ENCODE measurements at places on chromosomes 6 and 20.

- DNase-seq = no peak
These were observed 231.4 kb downstream of the BMP2 start for GRCh38 chr20:6998909-6999308.

DNA sequence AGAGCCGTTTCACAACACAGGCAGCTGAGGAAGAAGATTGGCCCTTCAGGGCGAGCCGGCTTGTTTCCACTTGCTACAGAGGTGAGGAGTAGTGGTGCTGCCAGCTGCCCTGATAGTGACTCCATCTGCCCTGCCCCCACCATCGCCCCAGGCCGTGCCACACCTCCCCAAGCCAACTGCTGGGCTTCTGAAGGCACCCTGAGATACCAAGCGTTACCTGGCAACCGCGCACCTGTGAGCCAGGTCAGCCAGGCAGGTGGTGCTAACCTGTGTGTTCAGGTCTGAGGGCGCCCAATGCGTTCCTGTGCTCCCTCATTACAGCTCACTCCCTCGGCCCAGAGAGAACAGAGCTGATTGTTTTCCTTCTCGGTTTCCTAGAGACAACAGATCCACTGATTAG lies 299.1 kb upstream of the ID4 start:
- DNase-seq = no peak

GRCh38 chr20:49647550-49647949 lies 66.1 kb downstream of the B4GALT5 start:
- no peak for DNase-seq

GRCh38 chr6:100673641-100674040 lies 207.5 kb downstream of the ASCC3 start:
- DNase-seq = no peak

DNA sequence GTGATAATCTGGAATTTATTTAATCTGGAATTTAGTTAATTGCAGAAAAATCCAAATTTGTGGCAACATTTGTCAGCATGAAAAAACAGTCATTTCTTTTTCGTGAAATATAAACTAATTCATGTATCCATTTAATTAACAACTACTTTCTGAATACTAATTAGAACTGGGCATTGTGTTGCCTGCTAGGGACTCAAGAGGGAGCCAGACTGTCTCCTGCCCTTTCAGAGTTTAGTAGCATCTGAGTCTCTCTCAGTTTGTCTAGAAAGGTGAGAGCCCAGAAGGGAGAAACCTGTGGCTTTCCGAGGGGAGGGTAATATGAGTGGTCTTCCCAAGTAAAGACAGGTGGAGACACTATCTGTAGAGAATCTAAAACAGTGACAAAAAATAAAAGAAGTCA lies 210.9 kb upstream of the HDDC2 start:
- no peak for DNase-seq

DNA sequence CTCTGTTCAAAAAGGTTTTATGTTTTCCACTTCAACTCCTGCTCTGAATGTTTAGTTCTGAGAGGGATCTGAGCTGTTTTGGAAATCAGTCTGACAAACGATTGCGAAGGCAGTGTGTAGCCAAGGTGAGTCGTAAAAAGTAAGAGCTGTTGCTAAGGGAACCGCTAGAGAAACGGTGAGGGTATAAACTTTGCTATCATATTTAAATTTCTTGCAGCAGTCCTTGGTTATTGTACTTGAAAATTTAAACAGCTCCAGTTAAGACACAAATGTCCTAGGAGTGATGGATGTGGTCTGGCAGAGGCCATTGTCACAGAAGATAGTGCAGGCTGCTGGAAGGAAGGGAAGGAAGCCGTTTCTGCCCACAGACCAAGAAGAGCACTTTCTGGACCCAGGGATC lies 64.9 kb upstream of the CITED2 start:
- DNase-seq = no peak

DNA sequence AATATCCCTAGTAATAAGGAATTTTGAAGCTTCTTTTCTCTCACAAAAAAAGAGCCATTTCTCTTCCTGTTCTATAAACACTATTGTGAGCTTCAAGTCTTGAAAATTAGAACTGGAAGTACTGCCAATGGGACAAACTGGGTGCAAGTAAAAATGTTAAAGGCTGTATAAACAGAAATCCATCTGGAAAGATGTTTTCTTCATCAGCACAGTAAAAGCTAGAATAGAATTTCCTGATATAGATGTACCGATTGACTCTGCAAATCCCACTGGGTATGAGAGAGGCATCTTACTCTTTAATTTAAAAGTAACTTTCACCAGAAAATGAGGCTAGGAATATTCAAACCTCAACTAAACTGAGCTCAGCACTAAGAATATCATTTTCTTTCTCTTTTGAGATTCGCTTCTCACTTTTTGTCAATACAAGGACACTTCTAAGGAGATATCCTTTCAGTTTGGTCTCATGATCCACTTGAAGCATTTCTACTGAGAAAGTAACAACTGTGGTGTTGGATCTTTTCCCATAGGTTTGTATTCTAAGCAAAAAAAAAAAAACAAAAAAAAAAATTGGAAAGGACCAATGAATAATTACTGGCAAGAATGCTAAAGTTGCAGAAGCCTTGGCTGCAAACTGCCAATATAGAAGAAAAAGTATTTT lies 169.0 kb upstream of the PRDM1 start:
- no peak for DNase-seq

GRCh38 chr6:9482030-9482738 lies 932.7 kb downstream of the TFAP2A start:
- no peak for DNase-seq

DNA sequence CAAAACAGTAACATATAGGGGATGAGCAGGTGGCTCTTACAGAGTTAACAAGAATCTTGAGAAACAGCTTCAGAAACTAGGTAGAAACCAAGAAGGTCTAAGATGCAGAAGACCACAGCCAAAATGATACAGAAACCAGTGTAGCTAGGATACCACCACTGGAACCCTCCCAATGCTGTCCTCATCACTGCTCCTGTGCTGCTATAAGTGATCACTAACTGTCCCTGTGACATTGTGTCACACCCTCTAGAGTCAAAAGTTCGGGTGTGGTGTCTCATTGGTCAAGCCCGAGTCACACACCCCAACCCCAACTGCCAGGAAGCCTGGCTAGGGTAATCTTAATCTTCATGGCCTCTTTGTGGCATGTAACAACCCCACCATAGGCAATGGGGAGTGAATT lies 153.1 kb downstream of the RCAN2 start:
- no peak for DNase-seq

DNA sequence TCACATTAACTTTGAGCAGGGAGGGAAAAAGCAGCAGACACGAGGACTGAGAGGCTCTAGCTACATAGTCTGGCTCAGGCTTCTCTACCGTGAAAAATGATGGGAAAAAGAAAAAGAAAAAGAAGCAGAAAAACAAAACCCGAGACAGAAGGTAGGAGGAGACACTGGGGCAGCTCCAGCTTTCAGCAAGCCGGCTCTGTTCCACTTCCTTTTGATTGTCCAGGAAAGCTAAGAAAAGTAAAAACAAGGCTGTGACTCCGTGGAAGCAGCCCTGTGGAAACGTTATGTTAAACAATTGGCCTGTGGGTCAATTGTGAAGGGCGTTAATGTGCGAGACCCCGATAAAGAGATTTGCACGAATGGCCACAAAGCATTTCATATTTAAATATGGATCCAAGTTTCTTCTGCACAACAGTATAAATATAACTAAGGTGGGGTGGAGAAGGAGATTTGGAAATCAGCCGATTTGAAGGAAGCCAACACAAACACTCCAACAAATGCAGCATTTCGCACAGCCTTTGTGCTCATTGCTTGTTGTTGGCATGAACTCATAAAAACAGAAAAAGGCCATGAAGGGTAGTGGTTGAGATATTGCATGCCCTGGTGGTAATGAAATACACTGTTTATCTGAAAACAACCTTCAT lies 236.9 kb upstream of the JAG1 start:
- no peak for DNase-seq

DNA sequence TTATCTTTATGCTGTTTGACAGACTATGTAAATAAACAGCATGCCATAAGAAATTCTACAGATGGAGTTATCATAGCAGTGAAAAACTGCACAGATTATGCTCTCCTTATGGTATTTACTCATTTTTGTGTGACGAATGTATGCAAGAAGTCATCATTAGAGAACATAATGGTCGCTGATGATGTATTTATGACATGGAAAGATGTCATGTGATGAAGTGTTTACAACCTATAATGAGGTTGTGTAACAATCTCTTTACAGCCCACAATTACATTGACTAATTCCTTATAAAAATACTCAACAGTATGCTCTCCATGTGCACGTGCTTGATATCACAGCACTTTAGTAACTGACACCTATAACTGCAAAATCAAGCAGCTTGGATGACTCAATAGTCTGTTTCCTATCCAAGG lies 192.4 kb downstream of the BMP2 start:
- no peak for DNase-seq

DNA sequence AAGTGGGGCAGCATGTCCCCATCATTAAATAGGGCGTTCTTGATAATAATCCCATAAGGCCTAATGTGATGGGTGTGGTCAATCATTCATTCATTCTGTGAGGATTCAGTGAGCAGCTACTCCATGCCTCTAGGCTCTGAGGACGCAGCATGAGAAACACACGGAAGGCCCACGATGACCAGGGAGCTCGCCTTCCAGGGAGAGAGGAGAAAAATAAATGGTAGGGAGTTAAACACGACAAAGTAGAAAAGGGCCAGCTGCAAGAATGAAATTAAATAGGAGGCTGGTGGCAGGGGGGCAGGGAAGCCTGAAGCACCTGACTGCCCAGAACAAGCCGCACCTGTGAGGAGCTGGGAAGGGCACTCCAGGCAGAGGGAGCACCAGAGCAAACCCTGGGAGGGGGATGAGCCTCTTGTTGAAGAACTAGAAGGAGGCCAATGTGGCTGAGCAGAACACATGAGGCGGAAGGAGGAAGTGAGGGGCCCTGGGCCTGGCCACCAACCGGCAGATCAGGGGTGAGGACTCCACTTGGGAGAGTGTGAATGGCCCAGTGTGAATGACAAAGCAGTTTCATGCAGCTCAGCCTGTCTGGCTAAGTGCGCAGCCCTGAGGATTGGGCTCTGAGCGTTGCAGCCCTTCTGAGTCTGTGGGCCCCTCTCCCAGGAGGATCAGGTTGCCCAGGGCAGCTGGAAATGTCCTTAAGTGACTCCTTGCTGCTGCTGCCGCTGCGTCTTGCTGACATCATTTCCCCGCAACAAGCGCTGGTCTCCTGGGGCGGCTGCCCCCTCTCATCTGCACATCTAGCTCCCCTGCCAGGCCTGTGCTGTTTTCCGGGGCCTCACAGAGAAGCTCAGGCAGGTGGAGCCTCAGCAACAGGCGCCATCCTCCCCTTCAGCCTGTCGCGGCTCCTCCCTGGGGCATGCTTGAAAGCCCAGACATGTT lies 99.9 kb downstream of the CDH26 start:
- DNase-seq = no peak

DNA sequence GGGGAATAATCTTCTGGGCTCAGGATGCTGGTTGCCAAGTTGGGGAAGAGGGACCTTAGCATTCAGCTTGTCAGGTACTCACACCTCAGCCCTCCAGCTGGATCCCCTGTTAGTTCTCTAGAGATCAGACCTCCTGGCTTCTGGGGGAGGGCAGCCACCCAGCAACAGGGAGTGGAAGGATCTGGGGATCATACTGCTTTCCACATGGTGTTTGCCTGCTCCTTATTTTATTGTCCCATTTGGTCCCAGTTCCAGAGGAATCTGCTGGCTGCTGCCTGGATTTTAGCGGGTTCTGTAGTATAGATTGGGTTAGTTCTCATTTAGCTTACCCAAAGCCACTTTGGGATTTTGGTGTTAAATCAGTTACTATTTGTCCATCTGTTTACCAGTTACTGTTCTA lies 29.3 kb downstream of the KAT14 start:
- DNase-seq = no peak

DNA sequence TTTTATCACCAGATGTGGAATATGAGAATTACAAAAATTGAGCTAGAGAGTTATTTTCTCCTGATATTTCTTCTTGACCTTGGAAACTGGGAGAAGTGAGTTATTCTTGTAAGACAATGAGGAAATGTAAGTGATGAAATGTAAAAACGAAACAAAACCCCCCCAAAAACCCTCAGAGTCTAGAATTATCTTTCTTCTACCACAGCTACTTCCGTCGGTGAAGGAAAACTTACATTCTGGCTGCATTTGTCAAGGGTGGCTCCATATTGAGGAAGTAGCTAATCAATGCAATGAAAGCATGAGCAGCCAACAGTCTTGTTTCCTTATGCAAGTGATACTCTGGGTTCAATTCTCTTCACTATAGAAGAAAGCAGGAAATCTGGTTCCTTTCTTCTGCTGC lies 661.7 kb upstream of the CITED2 start:
- DNase-seq = no peak

GRCh38 chr6:143807103-143807772 lies 35.9 kb upstream of the LTV1 start:
- DNase-seq = no peak

DNA sequence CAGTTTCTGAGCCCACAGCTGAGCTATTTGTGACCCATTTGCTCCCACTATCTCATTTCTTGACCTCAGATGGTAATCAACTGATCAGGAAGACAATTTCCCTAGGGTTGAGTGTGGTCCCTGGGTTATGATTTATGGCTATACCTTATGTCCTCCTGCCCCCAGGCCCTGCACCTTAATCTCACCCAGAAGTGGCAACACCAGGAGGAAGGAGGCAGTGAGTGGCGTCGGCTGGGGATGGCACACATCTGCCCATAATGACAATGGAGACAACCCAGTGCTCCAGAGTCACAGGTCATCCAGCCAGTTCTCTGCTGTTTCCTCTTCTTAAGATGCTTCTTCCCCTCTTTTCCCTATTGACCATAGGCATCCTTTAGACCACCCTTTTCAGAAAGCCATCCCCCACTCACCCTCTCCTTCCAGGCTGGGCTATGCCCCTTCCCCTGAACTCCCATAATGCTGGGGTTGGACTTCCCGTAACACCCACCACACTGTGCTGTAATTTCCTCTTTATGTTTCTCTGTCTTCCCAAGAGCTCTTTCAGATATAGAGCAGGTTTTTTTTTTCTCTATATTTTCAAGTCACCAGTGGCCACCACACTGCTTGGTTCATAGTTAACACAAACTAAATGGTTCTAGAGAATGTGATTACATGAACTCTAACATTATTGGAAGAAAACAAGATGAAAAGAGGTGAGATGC lies 8.0 kb downstream of the TRIM10 start:
- no peak for DNase-seq
